ENCODE measurements at places on chromosomes 7 and 10. TPM values are rescaled to one million over a fixed set of nuclear protein-coding genes. Genes with fewer than 3 reads are reported as not detected.

DNA sequence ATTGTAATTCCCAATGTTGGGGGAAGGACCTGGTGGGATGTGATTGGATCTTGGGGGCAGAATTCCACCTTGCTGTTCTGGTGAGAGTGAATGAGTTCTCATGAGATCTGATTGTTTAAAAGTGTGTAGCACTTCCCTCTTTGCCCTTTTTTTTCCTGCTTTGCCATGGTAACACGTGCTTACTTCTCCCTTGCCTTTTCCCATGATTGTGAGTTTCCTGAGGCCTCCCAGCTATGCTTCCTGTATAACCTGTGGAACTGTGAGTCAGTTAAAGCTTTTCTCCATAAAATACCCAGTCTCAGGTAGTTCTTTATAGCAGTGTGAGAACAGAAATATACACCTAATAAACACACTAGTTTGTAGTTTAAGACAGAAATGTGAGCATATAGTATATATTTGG is 166.8 kb upstream of the MAGI2 start:
- no peak for DNase-seq

DNA sequence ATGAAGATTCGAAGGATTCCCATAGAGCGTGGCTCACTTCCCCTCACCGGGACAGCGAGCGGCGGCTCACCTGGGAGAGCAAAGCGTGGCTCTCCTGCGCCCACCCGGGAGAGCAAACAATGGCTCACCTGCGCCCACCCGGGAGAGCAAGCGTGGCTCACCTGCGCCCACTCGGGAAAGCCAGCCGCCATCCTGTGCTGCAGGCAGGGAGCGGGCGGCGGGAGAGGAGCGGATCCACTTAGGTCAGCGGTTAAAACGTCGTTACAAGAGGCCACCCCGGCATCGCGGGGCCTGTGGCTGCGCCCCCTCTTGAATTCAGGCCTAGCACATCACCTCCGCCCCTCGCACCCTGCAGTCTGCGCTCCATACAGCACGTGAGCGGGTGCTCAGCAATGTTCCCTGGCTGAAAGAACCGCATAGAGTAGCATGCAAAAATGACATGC is 461 bp upstream of the FIGNL1 start:
- DNase-seq, result no peak

DNA sequence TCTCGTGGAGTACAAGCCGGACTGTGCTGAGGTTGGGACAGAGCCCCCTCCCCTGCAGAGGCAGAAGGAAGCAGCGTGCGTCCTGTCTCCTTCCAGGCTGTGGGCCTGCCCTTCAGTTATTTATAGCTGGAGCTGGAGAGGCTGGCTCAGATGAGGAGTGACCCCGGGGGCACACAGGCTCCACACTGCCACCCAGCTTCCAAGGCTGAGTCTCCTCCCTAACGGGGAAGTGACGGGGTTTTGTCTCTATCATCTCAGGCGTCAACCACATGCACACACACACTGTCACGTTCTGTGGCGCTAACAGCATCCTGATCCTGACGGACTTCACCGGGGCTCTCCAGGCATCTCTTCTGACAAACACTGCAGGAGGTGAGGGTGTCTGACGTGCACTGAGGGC is 25.4 kb downstream of the AMZ1 start:
- DNase-seq, result no peak

DNA sequence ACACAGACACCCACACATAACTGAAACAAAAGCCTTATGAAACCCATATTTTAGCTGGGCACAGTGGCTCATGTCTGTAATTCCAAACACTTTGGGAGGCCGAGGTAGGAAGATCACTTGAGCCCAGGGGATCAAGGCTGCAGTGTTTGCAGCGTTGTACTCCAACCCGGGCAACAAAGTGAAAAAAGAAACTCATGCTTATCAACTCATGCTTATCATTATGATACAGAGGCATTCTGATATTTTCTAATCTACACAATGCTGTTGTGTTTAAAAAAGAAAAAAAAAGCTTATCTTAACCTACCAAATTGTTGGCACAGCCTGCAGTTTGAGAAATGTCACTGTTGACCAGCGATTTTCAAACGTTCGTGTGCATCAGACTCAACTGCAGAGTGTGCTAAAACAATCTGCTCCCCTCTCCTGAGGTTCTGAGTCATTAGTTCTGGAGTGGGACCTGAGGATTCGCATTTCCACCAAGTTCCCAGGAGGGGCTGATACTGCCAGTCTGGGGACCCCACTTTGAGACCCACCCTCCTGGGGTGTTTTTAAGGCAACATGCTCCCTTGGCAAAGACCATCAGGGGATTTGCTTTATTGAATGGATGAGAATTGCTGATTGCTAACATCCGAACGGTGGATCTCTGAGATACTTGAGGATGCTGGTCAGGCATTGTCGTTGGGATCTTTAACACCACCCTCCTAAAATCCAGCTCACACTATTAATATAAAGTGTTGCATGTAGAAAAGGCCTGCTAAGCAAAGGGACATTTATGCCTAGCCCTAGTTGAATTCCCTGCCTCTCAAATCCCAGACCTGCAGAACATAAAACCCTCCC is 16.2 kb downstream of the CHST3 start:
- DNase-seq, result peak; percentile 66

GRCh38 chr7:29499932-29500331 is 63.7 kb upstream of the PRR15 start:
- no peak for DNase-seq

DNA sequence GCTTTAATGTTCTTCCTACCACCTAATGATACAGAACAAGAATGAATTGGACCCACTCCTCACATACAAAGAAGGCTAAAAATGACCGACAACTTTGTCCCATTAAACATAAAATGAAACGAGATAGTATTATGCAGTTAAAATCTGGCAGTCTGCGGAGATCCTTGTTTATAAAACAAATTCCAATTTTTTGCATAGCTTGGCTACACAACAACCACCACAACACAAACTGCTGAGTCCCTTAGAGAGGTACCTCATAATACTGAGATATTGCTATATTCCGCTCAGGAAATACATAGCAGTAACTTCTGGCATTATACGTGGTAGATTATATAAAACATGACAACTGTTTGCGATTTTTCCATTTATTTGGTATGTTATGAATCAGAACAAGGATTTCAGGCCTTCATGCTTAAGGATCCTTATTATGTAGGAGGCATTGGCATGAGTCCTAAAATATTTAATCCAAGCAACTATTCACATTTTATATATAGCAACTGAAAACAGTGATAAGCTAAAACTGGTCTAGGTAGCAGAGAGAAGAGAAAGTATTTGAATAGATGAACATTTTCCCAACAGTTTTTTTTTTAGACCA is 96.0 kb downstream of the ANK3 start:
- no peak for DNase-seq

DNA sequence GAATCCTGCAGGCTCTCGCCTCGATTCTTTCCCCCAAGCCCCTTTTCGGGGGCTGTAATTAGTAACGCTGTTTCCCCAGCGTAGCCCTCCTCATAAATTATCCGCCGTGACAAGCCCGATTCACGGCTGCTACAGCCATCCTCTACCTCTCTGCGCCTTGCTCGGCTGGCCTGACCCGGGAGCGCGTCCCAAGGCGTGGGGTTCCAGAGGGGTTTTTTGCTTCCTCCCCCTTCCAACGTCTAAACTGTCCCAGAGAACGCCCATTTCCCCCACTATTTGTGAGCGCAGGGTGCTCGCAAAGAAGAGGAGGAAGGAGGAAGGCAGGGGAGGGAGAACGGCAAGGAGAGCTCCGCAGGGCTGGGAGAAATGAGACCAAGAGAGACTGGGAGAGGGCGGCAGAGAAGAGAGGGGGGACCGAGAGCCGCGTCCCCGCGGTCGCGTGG is 880 bp downstream of the HOXA5 start:
- no peak for DNase-seq

DNA sequence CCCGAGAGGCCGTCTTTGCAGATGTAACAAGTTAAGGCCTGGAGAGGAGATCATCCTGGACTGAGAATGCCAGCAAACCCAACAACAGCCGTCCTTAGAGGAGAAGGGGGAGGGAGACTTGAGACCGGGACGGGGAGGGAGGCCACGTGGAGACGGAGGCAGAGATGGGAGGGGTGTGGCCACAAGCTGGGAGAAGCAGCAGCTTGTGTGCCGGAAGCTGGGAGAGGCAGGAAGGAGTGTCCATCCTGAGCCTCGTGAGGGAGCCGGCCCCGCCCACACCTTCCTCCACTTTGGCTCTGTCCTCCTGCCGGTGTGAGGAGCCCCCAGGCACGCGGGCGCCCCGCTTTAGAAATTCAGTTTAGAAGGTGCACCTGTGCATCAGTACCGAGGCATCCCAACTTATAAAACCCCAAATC is 95.7 kb downstream of the DNAJB6 start:
- peak; percentile 19 for DNase-seq

DNA sequence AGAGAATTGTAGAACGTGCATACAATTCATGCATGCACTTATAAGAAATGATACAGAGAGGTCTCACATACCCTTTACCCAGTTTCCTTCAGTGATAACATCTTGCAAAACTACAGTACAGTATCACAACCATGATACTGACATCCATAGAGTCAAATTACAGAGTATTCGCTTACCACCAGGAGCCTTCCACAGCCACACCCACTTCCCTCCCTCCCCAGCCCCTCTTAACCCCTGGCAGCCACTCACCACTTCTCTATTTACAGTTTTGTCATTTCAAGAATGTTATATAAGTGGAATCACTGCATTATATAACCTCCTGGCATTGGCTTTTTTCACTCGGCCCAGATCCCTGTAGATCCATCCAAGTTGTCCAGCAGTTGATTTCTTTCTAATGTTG is 143.8 kb downstream of the ZNF248 start:
- no peak for DNase-seq

- DNase-seq, result no peak
Observed at GRCh38 chr10:60797200-60797599, 18.9 kb downstream of the CDK1 start.

- peak; percentile 68 for DNase-seq
Observed at GRCh38 chr7:127392182-127392565, 334 bp downstream of the ZNF800 start.

DNA sequence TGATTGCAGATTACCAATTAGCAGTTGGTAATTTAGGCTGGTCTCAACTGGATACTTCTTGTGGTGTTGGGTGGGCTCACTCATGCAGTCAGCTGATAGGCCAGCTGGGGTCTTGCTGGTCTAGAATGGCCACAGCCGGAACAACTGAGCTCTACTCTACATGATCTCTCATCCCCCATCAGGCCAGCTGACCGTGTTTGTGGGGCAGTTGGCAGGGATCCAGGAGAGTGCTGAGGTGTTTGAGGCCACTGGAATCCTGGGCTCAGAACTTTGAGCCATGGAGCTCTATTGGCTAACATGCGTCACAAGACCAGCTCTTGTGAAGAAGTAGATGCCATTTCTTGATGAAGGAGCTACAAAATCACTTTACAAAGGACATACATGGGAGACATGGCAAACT is 242.4 kb downstream of the GFRA1 start:
- DNase-seq, result no peak

GRCh38 chr10:124728830-124729661 is 15.1 kb downstream of the FAM53B start:
- peak; percentile 20 for DNase-seq

IKZF1 gene
- 14.2 TPM for total RNA-seq

WEE2 gene
- not detected for total RNA-seq

SFR1 gene
- 5.5 TPM for total RNA-seq

VENTX gene
- total RNA-seq, result 2.0 TPM

MALRD1 gene
- 2.0 TPM for total RNA-seq

CREB5 gene
- total RNA-seq, result 1.3 TPM

Data from adrenal gland (tissue), 19 donors.